ENCODE measurements at places on chromosomes 6 and 20.

GRCh38 chr20:62768551-62769287 is 27.6 kb upstream of the MRGBP start:
- peak; percentile 87 for DNase-seq

- DNase-seq, result no peak
Measured at GRCh38 chr6:33566182-33567084, 13.6 kb downstream of the BAK1 start.

GRCh38 chr20:58389324-58389967 is 417 bp downstream of the VAPB start:
- DNase-seq, result peak; percentile 73

DNA sequence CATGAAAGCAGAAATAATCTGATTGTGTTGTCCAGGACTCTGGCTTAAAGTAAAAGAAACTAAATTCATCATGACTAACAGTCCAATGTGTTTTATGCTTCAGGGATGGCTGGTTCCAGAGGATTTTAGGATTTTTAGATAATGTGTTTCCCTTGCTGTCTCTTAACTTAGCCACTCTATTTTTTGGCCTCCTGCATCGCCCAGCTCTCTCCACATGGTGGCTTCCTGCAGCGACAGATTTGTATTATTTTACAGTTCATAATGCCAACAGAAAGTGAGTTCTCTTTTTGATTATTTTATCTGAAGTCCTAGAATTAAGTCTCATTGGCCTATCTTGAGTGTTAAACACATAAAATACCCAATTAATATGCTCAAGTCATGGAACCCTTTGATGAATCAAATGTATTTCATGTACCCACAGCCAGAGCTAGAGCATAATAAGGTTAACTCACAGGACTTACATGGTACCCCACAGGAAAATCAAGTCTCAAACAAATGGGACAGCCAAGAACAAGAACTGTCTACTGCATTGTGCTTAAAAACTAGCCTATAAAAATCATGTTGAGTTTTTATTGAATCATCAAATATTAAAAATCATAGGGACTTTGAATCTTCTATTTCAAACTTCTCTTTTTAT is 582.5 kb downstream of the DOK5 start:
- no peak for DNase-seq

DNA sequence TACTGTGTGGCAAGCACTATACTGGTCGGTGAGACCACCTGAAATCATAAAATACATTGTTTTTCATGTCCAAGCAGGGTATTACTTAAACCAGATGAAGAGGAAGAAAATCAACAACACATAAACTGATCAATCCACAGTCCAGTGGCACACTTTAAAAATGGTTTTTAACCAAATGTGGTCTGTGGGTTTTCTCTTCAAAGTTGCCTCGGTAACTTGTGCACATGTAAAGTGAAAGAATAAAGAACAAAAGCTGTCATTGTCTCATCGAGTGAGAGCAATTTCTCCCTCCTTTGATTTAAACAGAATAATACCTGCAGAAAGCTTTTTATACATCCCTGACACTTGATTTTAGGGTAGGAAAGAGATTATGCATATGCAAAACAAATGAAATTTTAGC is 3.7 kb downstream of the FLRT3 start:
- DNase-seq, result no peak

GRCh38 chr20:20992277-20992676 is 113.9 kb downstream of the LINC00237 start:
- no peak for DNase-seq

Data from HTR-8/SVneo (cell line).